ENCODE measurements at places on chromosomes 7 and 10.

DNA sequence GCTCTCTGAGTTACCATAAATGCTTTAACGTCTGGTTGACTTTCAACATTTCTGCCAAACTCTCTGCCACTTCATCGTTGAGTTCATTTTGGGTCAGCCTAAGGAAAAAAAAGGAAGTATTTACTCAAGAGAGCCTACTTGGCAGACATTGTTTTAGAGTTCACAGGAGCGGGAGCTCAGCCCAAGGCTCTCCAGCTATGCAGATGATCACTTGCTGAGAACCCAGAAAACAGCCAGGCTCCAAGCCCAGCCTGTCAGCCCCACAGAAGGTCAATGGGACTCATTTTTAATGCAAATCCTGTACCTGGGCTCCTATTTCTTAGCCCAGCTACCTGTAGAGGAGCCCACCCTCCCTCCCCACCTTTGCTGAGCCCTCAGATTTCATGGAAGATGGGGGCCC lies 45.5 kb downstream of the NOD1 start:
- peak; percentile 20 for DNase-seq

DNA sequence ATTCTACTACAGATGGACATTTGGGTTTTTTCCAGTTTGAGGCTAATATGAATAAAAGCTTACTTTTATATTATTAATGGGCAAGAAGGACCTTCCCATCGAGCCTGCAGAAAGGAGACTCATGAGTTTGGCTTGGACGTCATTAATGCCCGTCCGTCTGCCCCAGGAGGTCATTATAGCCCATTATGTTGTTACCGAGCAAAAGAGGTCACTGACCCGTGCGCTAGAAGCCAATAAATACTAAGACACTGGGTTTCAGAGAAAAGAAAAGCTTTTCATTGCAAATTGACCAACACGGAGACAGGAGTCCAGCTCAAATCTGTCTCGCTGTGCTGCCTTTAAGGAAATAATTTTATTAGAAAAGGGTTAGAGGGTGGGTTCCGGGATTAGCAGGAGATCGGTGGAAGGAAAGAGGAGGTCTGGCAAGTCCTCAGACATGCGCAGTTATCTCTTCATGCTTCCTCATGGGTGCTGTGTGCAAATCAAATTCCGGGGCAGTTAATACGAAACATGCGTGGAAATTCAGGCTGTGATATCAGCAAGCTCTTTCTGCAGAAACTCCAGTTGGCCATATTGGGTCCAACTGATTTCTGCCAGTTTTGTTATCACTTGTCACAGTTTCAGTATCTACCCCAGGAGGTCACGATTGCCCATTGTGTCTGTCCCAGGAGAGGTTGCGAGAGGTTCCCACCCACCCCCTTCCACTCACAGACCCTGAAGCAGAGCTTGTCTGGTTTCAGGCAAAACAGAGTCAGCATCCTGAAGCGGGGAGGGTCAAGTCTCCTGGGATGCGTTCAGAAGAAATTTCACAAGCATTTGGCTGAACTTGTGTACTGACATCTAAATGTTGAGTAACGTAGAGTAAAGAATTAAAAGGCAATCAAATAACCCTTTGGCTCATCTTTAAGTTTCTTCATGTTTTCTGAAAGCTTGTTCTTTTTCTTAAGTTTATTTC lies 1.1 kb upstream of the GALNTL5 start:
- DNase-seq: peak; percentile 5

DNA sequence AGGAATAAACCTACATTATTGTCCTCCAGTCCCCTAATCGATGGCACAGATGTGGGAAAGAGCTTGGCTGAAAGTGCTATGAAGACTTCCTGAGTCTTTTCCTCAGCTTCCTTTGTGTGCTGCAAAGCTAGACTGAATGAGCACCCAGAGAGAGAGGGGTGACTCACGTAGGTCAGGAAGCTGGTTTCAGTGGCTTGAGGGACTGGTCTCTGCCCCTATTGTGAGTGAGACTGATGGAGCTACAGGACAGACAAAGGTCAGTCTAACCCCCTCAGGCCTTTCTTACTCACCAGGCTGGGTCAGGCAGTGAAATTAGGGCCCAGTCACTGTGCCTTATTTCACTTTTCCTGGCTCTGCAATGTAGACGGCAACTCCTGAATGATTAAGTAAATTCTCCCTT lies 171.1 kb upstream of the GRB10 start:
- DNase-seq: no peak

DNA sequence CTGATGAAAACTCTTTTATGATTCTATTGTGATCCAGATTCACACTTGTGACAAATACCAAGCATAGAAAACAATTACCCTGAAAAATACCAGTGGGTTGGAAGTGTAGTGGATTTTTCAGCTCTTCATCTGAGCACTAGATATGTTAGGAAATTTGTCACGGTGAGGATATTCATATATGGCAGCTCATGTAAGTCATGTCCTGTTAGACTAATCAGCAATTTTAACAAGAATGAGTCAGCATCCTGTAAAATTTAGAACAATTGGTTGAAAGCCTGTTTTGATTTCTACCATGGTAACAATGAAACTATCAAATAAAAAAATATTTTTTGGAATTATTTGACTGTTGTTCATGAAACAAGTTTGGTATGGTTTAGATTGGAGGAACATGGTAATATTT lies 334.3 kb downstream of the CACNA2D1 start:
- DNase-seq: peak; percentile 51

DNA sequence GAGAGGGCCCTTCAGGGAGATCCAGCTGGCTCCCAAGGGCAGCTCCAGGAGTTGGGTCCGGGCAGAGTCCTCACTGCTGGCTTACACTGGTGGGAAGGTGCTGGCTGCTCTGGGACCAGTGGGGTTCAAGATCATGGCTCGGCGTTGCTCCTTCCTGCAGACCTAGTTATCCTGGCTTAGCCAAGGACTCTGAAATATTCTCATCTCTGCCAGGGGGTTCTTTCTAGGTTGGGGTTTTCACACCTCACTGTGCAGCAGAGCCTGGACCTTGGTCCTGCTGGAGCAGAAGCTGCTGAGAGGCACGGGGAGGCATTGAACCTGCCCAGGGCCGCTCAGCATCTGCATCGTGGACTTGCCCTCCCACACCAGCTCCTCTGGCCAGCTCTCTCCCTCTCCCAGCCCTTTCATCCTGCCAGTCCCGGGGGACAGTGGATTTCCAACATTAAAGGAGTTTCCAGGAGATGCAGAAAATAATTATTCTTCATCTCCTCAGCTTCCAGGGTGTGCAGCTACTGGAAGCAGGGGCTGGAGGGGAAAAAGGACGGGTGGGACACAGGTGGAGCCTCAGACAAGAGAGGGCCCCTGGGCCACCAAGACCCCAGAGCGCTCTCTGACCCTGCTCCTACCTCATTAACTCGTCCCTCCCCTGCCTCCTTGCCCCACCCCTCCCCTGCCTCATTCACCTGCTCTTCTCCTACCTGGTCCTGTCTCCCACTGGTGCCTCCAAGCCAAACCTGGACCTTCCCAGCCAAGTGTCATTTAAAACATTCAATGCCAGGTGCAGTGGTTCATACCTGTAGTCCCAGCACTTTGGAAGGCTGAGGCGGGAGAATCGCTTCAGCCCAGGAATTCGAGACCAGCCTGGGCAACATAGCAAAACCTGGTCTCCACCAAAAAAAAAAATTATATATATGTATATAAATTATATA lies 42.5 kb downstream of the JAKMIP3 start:
- DNase-seq: no peak

GRCh38 chr7:33721895-33722294 lies 183.4 kb upstream of the BMPER start:
- DNase-seq: no peak

GRCh38 chr7:128774029-128774689 lies 1.4 kb downstream of the OPN1SW start:
- no peak for DNase-seq

- peak; percentile 40 for DNase-seq
Measured at GRCh38 chr7:108413782-108414492, 42.3 kb downstream of the NRCAM start.

GRCh38 chr10:17406036-17406834 lies 48.2 kb downstream of the ST8SIA6 start:
- DNase-seq: no peak

- DNase-seq: no peak
Measured at GRCh38 chr10:84230359-84230758, 5.0 kb upstream of the LRIT2 start.

- no peak for DNase-seq
Measured at GRCh38 chr10:19245889-19246752, 197.5 kb downstream of the MALRD1 start.

DNA sequence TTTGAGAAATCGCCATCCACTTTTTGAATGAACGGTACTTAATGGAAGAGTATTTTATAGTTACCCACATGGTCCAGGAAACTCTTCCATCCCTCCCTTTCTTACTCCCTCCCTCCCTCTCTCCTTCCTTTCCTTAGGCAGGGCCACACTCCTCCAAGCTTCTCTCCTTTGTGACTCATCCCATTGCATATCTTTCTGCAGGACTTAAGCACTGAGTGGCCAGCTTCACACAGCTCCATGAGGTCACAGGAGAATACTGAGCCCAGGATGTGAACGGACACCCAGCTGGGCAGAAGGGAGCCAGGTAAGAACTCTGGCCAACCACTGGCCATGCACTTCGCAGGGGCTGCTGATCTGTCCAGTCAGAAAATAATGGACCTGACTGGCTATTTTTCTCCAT lies 189.7 kb upstream of the ADCY1 start:
- peak; percentile 41 for DNase-seq

- DNase-seq: peak; percentile 25
Measured at GRCh38 chr10:133324198-133324792, 12.4 kb downstream of the CALY start.
